Natural killer cell treated with Interleukin-12 subunit alpha and Interleukin-12 subunit beta and Interleukin-15 and Interleukin-18, amount 100 ng/mL, for 72 hours (primary cell): ENCODE measurements at places on chromosomes 11 and 22. TPM values are rescaled to one million over a fixed set of nuclear protein-coding genes. Genes with fewer than 3 reads are reported as not detected.

DNA sequence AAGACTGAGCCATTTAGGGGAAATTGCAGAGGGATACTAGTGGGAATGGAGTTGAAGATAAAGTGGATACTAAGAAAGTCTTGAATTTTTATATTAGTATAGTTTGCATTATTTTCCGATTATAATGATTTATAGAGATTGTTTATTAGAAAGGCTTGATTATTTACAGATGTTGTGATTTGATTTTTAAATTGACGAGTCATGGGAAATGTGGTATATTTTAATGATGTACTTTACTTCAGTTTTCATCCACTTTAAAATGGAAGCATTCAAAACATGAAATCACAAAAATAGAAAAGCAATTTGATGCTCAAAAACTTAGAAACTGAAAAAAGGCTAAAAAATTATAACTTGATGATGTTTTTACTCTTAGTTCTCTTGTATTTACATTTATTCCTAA, 21.2 kb downstream of the USP47 start:
- H3K27ac ChIP-seq = no peak overlapping the region
- H3K36me3 ChIP-seq = peaks cover 4% of the 10 kb centered on the region
- no peaks in the 10 kb centered on the region for H3K27me3 ChIP-seq
- peaks cover 54% of the 10 kb centered on the region for H3K4me1 ChIP-seq
- no peak overlapping the region for H3K4me3 ChIP-seq

GRCh38 chr11:65485920-65486219, 13.0 kb upstream of the MALAT1 start:
- no peak overlapping the region for H3K4me3 ChIP-seq
- DNase-seq = no peak
- H3K4me1 ChIP-seq = peaks cover 12% of the 10 kb centered on the region
- H3K27ac ChIP-seq = no peak overlapping the region

DNA sequence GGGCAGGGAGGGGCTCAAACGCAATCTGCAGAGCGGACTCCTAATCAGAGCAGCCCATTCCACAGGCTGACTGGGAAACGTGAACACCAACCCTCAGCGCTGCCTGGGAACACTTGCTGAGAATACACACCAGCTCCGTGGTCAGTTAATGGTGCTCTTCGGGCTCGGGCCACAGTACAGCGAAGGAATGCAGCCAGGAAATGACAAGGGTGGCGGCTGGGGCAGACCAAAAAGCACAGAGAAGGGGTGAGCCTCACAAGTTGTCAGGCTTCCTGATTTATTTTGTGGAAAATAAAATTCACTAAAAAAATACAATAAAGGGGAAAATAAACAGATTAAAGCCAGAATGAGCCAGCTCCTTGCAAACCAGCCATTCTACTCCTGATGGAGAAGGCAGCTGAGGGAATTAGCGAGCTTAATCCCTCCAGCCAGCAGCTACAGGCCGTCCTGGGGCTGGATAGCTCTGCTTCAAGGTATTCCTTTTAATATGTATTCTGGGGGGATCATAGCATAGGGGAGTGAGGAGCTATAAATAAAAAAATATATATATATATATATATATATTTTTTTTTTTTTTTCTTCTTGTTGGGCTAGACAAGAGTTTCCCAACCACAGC, 165.5 kb upstream of the NTM start:
- H3K27me3 ChIP-seq = peaks cover 6% of the 10 kb centered on the region
- DNase-seq = no peak
- no peaks in the 10 kb centered on the region for H3K4me1 ChIP-seq
- H3K27ac ChIP-seq = no peak overlapping the region
- H3K4me3 ChIP-seq = no peak overlapping the region
- no peaks in the 10 kb centered on the region for H3K36me3 ChIP-seq

DNA sequence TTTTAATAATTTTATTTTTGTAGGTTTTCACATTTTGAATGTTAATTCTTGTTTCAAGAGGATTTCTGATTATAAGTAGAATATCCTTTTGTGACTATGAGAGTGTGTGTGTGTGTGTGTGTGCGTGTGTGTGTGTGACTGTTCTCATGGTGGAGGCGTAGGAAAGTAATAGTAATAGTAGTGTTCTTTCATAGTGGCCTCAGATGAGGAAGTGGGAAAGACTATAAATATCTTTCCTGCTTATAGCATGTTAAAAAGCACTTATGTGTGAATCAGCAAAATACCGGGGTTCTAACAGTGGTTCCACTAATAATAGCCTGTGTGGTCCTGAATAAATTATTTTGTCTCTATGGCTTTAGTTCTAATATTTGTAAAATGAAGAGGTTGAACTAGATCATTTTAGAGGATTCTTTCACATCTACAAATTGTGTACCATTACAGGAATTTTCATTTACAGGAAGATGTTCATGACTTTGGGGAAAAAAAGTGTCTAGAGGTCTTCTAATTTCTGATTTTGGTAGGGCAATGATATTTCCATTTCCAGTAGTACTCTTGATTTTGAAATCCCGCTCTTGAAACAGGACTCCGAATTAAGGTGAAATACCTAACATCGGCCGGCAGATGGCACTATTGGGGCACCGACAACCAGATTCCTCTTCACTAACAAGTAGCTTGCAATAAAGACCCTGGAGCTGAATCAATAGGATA, 29.9 kb upstream of the OR10G7 start:
- H3K27me3 ChIP-seq = peaks cover 15% of the 10 kb centered on the region
- no peak overlapping the region for H3K27ac ChIP-seq
- H3K36me3 ChIP-seq = no peaks in the 10 kb centered on the region
- peak; percentile 64 for DNase-seq
- H3K4me3 ChIP-seq = peak overlapping the region; percentile 42
- H3K4me1 ChIP-seq = peaks cover 8% of the 10 kb centered on the region

- H3K36me3 ChIP-seq = no peaks in the 10 kb centered on the region
- no peak overlapping the region for H3K27ac ChIP-seq
- no peaks in the 10 kb centered on the region for H3K4me1 ChIP-seq
- no peak for DNase-seq
Measured at GRCh38 chr11:3195251-3196160, 23.1 kb downstream of the MRGPRG start.

DNA sequence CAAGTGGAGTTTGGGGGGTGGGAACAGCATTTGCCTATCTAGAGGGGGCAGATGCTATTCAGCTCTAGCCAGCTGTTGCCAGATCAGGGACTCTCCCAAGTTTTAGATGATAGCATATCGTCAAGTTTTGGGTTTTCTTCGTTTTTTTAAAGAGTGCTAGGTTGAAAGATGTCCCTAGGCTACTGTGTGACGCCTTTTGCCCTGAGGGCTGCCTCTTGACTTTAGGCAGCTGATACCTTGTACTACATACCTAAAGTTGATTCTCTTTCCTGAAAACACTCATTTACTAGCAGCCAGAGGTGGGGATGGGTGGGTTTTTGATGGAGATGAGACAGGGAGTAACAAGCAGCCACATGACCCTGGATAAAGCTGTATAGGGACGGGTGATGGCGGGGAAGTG, 87.1 kb downstream of the ABTB2 start:
- H3K36me3 ChIP-seq = no peaks in the 10 kb centered on the region
- DNase-seq = no peak
- peaks cover 15% of the 10 kb centered on the region for H3K4me1 ChIP-seq
- H3K27me3 ChIP-seq = no peaks in the 10 kb centered on the region
- no peak overlapping the region for H3K27ac ChIP-seq

DNA sequence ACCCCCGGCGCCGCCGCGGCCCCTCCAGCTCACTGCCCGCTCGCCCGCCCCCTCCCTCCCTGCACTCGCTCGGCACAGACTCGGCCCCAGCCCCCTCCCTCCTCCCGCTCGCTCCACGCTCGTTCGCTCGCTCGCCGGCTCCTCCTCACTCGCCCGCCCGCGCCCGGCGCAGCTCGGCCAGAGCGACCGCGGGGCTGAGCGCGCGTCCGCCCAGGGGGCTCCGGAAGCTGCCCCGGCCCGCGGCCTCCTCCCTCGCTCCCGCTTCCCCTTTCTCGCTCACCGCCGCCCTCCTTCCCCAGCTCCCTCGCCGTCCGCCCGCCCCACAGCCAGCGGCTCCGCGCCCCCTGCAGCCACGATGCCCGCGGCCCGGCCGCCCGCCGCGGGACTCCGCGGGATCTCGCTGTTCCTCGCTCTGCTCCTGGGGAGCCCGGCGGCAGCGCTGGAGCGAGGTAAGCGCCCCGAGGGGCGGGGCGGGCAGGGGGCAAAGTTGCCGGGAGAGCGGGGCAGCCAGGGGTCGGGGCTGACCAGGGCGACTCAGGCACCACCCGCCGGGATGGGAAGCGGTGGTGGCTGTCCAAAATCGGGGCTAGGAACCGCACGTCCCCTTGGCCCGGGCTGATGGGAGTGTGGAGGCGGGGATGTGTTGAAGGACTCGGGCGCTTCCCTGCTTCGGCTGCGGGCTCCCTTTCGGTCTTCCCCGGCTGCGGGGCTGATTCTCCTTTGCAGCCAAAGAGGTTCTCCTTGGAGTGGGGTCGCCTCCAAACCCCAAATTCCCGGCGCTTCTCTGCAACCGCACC, at the start of gene SEZ6L:
SEZ6L (plus strand) TSS at position 148 of the 797 bp plus-strand sequence; CDS start at position 356, 208 bp downstream.
- H3K36me3 ChIP-seq = no peaks in the 10 kb centered on the region
- H3K27me3 ChIP-seq = peaks cover 52% of the 10 kb centered on the region
- no peak within 1 kb of the TSS for H3K27ac ChIP-seq
- H3K4me1 ChIP-seq = no peaks in the 10 kb centered on the region

GRCh38 chr22:42912059-42912458, 55.0 kb upstream of the ARFGAP3 start:
- no peaks in the 10 kb centered on the region for H3K4me1 ChIP-seq
- H3K36me3 ChIP-seq = no peaks in the 10 kb centered on the region
- no peak overlapping the region for H3K27ac ChIP-seq
- no peak overlapping the region for H3K4me3 ChIP-seq
- H3K27me3 ChIP-seq = no peaks in the 10 kb centered on the region

DNA sequence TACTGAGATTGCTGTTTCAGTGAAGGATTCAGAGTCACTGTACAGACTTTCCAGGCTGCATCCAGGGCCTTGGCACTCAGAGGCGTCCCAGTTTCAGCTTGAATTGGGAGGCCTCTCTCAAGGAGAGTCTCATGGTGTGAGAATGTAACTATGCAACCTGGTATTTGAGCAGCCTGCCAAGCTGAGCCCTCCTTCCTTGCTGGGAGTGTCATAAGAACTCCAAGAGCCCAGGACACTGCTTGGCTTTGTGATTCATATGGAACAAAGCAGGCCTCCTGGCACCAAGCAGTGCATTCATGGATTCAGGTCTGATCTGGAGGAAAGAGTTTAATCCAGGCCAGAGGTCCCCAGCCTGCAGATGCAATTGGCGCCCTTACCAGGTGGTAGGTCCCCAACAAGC, 171.7 kb downstream of the DBX1 start:
- no peak overlapping the region for H3K4me3 ChIP-seq
- H3K36me3 ChIP-seq = no peaks in the 10 kb centered on the region
- DNase-seq = no peak

HEPN1 gene
- total RNA-seq = not detected

IFITM10 gene
- 8.1 TPM for total RNA-seq

CCDC15 gene
- 2.7 TPM for total RNA-seq

PARVB gene
- 16.9 TPM for total RNA-seq
